ENCODE measurements at places on chromosomes 13 and 19.

DNA sequence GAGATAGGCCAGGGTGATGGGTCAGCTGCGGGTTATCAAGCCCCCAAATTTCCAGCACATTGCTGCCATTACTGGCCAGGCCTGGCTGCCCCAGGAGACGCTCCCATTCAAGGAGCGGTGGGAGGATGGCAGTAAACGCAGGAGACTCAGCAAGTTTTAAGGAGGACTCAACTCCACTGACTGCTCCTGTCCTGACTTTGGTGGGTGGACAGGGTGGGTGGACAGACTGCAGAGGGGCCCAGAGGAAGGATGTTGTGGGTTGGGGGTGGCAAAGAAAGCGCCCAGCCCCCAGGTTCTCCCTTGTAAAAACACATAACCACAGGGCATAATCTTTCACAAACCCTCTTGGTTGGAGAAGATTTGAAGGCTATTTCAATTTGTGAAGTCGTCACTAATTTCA lies 4.4 kb downstream of the GJB6 start:
- no peak for DNase-seq

DNA sequence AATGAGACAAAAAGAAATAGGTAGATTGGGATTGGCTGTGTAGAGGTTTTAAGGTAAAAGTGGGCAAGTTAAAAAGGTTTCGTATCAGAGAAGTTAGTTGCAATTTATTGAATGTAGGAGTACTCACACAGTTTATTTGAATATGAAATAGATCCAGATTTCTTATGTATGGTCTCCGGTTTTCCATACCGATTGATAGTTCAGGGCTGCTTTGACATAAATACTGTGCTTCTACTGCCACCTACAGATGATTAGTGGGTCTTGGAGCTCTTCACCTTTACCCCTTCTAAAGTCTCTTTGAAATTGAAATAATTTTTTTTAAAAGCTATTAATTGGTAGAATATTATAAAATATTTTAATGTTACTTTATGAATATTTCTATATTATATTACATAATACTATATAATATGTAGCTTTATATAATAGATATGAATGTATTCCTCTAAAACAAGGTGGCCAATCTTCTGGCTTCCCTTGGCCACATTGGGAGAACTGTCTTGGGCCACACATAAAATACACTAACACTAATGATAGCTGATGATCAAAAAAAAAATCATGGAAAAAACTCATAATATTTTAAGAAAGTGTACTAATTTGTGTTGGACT lies 7.7 kb upstream of the GPR18 start:
- no peak for DNase-seq

GRCh38 chr19:42255766-42256745 lies 1.1 kb upstream of the ERF start:
- DNase-seq, result no peak

- no peak for DNase-seq
Measured at GRCh38 chr13:51740698-51741097, 63.3 kb downstream of the DHRS12 start.

- DNase-seq, result no peak
Measured at GRCh38 chr13:111482806-111483620, 162.6 kb downstream of the TEX29 start.

GRCh38 chr19:12779162-12779993 lies 4.0 kb upstream of the HOOK2 start:
- DNase-seq, result no peak

- DNase-seq, result no peak
Measured at GRCh38 chr13:113345486-113345885, 18.4 kb downstream of the GRTP1 start.

DNA sequence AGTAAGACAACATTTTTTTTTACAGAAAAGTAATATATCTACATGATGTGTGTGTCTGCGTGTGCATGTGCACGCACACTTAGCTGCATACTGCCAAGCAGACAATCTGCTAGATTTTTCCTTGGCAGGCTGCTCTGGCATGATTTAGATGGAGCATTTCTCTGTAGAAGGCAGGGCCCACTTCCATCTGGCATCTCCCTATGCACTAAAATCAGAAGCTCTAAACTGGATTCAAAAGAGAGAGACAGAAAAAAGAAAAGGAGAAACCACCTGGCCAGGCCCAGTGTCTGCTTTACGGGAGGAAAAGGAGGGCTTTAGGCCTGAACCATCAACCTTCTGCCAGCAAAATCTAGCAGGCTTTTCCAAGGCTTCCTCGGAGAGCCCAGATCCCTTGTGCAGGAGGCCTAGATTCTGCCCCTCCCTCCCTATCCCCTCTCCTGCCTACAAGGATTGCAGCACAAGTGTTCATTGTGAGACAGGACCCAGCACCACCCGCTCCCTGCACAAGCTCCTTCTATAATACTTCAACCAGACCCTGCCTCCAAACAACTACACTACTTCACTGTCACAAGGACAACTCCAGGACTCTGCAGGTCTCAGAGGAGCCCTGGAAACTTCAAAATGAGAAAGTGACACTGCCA lies 99.3 kb downstream of the DOCK9 start:
- no peak for DNase-seq

DNA sequence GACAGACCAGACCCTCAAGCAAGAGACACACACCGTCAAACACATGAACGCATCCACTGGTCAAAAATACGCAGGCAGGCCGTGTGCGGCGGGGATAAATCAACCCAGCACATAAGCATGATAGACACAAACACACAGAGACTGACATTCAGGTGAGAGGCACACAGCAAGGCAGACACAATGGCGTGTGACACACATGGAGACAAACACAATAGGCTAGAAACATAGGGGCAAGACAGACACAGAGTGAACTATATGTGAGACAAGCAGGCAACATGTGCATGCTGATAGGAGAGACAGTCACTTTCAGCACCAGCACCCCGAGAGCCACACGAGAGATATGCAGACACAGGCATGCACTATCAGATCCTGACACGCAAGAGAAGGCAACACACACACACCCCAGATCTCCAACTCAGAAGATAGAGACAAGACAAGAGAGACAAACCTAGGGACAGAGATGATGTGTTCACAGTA lies 6.9 kb upstream of the JUNB start:
- no peak for DNase-seq

- no peak for DNase-seq
Measured at GRCh38 chr19:12880551-12881171, 588 bp downstream of the DNASE2 start.

GRCh38 chr19:16825312-16826052 lies 3.7 kb upstream of the SIN3B start:
- DNase-seq, result no peak

- DNase-seq, result no peak
Measured at GRCh38 chr13:90375851-90376250, 971.6 kb upstream of the MIR17HG start.

GRCh38 chr13:80173224-80173623 lies 167.7 kb downstream of the SPRY2 start:
- DNase-seq, result no peak

- DNase-seq, result no peak
Measured at GRCh38 chr13:55550624-55551023, 1590.1 kb upstream of the PRR20A start.

DNA sequence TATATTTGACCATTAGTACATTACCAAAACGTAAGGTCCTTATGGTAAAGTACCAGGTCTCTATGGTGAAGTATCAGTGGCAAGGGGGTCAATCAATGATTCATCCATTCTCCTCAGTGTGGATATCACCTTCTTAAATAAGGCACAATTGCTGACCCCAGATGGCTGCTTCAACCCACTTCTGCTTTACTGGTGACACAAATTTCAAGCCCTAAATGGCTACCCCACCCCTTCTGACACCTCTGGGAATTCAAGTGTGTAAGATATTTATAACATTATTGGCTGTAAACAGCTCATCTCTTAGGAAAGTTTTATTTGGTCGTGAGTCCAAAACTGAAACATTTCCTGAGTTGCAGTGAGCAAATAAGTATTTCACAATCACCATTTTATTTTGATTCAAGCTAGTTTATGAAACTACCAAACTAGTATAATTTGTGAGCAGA lies 7.9 kb upstream of the WBP4 start:
- DNase-seq, result no peak

GRCh38 chr13:74288361-74288911 lies 154.2 kb upstream of the KLF12 start:
- no peak for DNase-seq

DNA sequence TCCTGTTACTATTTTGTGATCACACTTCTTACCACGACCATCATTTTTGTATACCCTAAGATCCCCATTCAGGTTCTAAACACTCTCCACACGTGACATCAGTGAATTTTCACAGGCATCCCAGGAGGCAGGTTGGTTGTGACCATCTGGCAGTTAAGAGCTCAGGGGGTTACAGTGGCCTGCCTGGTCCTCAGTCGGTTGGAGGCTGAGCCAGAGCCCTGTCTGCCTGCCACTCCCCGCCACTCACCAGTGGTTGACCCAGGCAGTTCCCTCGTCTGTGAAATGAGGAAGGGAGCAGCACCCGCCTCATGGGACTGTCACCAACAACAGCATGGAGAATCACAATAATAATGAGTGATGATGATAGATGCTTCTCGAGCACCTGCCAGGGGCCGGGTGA lies 36.4 kb upstream of the EHD2 start:
- DNase-seq, result no peak

GRCh38 chr19:6723738-6724137 lies 3.3 kb upstream of the C3 start:
- DNase-seq, result no peak

DNA sequence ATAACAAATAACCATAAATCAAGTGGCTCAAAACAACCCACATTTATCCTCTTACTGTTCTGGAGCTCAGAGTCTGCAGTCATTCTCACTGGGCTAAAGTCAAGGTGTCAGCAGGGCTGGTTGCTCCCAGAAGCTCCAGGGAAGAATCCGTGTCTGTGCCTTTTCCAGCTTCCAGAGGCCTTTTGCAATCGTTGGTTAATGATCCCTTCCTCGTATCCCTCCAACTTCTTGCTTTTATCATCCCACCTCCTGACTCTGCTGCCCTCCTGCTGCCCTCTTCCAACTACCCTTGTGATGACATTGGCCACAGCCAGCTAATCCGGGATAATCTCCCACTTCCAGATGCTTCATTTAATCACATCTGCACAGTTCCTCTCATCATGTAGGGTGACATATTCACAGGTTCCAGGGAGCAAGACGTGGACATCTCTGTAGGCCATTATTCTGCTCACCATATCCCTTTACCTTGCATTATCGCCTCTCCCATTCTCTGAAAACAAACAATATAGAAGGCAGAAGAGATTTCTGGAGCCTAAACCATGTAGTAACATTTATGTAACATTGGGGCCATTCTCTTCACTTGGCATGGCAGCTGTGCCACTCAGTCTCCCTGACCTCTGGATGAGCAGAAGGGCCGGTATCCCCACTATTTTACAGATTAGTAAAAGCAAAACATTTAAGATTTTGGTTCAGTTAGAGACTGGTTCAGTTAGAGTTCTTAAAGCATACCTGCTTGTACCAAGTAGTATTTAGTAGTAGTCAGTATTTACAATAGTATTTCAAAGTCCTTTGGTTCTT lies 53.5 kb downstream of the RFC3 start:
- no peak for DNase-seq

Data from stimulated activated CD8-positive, alpha-beta memory T cell treated with anti-CD3 and anti-CD28 coated beads, Interleukin-4, amount 100 ng/mL, for 4 hours (primary cell).